Activated CD4-positive, alpha-beta T cell treated with anti-CD3 and anti-CD28 coated beads for 36 hours (primary cell): ENCODE measurements at places on chromosomes 1 and 21. TPM values are rescaled to one million over a fixed set of nuclear protein-coding genes. Genes with fewer than 3 reads are reported as not detected.

NUDT4B gene
- 0.46 TPM for total RNA-seq

TMEM201 gene
- 14.6 TPM for total RNA-seq

GON4L gene
- total RNA-seq: 48.8 TPM

MPL gene
- total RNA-seq: not detected

ITGB2 gene
- 250 TPM for total RNA-seq

PRRX1 gene
- total RNA-seq: not detected

AVPR1B gene
- total RNA-seq: not detected

KRTAP19-7 gene
- total RNA-seq: not detected

SPOCD1 gene
- total RNA-seq: 0.79 TPM

GABRD gene
- not detected for total RNA-seq

C1orf185 gene
- total RNA-seq: not detected

RIMS3 gene
- total RNA-seq: 2.7 TPM
